NCI-H1436 treated with DMSO at 0.1 percent for 48 hours (cell line): ENCODE measurements at places on chromosomes 6 and 20.

DNA sequence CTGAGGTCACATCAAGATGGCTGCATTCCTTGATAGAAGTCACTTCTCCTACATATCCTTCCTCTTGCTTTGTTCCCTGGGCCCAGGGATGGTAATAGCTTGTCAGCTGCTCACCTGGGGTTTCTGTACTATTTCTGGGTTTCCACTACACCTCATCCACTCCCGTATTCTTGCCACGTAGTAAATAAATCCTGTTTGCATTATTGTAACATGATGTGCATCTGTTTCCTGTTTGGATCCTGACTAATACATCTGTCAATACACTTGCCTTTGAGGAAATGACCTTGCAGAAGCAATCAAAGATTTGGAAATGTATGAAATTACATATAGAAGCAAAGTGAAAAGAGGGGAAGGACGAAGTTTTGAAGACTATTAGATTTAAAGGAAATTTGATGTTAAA lies 619.0 kb downstream of the PHF3 start:
- no peak for DNase-seq

GRCh38 chr20:59269411-59270025 lies 30.9 kb upstream of the EDN3 start:
- no peak for DNase-seq

DNA sequence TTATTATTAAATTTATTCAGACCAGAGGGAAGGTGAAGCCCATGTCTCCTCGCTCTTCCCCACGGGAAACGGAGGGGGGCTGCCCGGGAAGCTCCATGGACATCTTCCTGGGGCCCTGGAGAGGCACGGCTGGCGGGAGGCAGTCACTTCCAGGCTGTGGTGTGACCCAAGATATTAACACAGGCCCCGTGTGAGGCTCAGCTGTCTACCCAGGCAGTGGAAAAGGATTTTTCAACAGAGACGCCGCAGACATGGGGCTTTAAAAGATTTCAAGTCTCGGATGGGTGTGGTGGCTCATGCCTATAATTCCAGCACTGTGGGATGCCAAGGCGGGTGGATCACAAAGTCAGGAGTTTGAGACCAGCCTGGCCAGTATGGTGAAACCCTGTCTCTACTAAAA lies 117.9 kb downstream of the ERMARD start:
- no peak for DNase-seq

DNA sequence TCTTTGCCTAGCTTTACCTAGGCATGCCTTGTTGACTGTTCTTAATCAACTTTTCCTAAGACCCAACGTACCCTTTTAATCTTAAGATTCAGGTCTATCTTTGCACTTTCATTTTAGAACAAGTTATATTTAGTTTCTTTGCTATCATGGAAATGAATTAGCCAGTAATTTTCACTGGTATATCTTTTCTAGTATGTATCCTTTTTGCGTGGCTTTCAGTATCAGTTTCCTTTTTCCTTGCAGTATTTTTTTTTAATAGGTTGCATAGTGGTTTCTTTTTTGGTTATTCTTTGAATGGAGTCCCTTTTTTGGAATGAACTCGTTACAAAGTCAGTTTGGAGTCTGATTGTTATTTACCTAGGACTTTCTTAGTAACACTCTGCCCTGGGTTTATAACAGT lies 7.3 kb downstream of the ANKEF1 start:
- no peak for DNase-seq

DNA sequence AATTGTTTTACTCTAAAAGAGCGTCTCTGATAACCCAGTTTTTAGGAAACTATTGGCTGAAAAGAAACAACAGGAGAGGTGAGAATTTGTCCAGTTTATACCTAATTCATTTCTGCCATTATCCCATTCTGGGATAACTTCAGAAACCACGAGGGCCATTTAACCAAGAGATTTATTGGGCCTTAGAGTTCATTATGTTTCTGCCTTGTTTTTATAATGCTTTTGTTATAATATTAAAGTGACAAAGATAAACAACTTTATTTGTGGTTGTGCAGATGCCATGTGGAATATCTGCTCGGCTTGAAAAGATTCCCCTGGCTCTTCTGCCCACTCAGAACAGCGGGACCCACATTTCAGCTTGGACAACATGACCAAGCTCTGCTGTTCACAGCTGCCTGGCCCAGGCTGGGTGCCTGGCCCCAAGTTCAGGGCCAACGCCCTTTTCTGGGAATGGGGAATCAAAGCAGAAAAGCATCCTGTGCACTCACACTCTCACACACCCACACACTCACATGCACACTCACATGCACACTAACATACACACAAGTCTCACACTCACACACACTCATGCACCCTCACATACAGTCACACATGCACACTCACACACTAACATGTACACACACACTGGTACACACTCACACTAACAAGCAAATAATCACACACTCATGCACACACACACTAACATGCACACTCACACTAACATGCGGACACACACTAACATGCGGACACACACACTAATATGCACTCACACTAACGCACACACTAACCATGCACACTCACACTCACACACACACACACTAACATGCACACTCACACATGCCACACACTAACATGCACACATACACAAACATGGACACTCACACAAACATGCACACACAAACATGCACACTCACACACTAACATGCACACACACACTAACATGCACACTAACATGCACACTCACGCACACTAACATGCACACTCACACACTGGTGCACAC lies 86.7 kb upstream of the NEDD9 start:
- no peak for DNase-seq

GRCh38 chr6:137033828-137034227 lies 10.9 kb downstream of the IL20RA start:
- no peak for DNase-seq

DNA sequence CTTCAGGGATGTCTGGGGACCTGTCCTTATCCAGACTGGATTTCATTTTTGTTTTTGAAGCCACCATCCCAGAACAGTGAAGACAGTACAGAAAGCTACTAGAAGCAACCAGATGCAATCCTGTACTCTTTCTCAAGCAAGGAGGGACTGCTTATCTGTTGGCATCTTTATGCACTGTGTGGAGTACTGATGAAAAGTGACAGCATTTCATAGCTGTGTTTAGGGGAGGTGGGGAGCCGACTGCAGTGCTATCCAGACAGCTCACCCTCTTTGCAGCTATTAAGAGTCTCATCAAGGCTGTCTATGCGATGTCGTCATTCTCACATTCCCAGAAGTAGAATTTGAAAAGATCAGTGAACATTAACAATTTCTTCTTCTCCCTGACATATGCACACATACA lies 5.5 kb downstream of the ZDHHC14 start:
- no peak for DNase-seq

DNA sequence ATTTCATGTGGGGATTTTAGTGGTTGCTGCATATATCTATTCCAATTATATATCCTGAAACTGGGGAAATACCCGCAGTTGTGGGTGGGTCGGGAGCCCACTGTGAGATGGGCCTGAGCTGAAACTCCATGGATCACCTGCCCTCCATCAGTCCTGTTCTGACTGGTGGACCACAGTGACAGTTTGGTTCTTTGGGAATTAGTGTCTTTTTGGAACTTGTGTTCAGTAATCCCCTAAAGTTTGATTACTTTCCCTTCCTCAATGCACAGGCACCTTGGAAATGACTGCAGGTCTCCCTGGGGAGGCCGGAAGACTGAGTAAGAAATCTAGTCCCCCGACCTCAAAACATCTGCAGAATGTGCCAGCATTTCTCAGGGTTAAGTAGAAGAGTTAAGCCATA lies 11.3 kb downstream of the STK35 start:
- DNase-seq = no peak

DNA sequence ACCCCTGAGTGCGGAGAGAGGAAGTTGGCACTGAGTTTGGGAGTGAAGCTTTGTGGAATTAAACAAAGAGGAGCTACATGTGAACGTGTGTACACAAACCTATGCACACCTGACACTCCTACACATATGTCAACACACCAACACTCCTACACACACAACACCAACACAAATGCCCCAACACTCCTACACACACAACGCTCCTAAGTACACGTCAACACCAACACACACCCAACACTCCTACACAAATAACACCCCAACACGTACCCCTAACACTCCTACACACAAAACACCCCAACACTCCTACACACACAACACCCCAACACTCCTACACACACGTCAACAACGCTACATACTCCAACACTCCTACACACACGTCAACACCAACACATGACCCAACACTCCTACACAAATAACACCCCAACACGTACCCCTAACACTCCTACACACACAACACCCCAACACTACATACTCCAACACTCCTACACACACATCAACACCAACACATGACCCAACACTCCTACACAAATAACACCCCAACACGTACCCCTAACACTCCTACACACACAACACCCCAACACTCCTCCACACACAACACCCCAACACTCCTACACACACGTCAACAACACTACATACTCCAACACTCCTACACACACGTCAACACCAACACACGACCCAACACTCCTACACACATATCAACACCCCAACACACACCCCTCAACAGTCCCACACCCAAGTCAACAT lies 40.1 kb upstream of the ZBP1 start:
- no peak for DNase-seq

- no peak for DNase-seq
These were observed 22.5 kb upstream of the C6orf58 start for GRCh38 chr6:127554435-127555006.

- no peak for DNase-seq
These were observed 123.6 kb upstream of the SHLD1 start for GRCh38 chr20:5626603-5627002.

DNA sequence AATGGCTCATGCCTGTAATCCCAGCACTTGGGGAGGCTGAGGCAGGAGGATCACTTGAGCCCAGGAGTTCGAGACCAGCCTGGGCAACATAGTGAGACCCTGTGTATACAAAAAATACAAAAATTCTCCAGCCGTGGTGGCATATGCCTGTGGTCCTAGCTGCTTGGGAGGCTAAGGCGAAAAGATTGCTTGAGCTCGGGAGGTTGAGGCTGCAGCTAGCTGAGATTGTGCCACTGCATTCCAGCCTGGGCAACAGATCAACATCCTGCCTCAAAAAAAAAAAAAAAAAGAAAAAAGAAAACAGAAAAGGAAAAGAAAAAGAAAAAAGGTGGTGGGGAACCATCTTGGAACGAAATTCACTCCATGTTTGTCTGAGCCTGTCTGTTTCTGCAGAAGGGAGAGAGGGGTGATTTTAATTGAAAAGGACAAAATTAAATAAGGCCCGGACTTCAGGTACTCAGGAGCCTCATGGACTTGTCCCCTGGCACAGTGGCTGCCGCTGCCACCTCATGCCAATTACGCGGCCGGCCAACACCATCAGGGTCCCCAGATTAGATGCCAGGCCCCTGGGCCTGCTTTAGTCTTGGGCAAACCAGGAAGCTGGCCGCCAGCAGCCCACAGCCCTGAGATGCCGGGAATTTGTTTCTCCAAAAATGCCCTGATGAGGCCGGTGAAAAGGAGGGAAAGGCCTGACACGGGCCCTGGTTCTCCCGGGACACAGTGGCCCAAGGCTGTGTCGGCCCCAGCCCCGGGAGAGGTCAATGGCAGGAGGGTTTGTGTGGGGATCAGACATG lies 37.8 kb upstream of the STX16 start:
- DNase-seq = no peak

DNA sequence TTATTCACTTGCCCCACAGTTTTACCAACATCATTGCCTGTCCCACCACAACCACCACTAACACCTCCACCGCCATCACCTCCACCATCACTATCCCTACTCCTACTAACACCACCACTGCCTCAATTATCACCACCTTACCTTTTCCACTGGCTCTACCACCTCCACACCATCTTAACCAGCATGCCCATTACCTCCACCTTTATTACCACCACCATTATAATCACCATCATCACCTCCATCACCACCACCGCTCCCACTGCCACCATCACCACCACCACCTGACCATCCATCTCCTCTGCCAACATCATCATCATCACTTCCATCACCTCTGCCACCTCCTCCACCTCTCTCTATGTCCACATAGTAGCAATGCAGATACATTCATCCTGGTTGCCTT lies 90.0 kb downstream of the SNAP25 start:
- no peak for DNase-seq

DNA sequence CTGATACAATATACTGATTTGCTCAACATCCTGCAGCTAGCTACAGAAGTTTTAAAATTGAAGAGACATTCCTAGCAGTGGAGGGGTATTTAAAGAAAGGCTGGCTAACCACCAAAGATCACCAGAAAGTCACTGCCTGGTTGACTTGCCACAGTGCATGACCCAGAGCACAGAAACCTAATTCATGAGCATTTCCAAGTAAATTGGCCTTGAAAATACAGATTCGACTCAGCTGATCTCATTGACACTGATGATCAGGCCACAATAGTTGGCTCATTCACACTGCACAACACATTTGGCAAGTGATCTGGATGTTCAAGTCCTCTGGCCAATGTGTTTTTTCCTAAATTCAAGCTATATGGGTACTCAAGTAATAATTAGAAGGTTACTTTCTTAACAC lies 13.3 kb upstream of the TDRD6 start:
- DNase-seq = no peak

DNA sequence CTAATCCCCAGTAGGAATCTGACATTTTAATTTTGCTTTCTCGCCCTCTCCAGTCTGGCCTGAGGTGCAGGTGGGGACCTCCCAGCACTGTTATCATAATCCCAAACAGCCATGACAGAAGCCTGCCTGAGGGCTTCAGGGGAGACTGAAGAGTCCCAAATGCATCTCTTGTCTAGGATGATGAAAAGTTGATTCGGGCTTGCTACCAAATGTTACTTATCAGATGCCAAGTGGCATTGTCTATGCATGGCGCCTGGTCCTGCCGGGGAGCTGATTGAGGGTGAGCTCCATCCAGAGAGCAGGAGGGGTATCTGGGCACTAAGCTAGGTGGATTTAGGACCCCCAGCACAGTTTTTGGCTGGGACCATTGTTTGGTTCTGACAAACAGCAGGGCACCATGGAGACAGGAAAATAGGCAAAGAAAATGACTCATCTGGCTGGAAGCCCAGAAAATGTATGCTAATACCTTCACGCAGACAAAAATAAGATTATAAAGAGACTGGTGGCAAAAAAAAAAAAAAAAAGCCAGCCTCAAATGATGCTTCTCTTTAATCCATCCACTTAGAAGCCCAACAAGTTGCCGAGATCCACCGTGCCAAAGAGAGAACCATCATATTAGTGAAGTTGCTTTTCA lies 513.7 kb upstream of the SULF2 start:
- DNase-seq = no peak

GRCh38 chr20:20435453-20435852 lies 67.5 kb downstream of the INSM1 start:
- DNase-seq = no peak

- no peak for DNase-seq
These were observed 64.0 kb downstream of the KIF13A start for GRCh38 chr6:17923401-17923863.

DNA sequence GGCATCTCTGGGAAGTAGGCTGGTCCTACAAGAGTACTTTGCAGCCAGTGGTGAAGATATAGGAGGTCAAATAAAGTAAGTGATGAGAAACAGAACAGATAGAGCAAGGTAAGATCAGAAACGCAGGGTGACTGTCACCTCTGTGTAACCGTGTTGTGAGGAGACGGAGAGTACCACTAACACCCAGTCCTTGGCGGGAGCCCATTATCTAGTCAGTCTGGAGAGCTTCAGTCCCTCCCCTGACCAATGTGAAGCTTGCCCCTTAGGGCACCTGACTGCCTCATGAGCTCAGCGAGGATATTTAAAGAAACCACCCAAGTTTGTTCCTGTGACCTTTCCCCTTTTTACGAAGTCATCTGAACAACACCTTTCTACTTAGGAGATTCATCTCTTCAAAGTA lies 110.0 kb downstream of the SAMD5 start:
- no peak for DNase-seq
